ENCODE measurements at places on chromosomes 2 and 18.

- DNase-seq: no peak
Observed at GRCh38 chr2:62199392-62200125, 3.6 kb downstream of the B3GNT2 start.

DNA sequence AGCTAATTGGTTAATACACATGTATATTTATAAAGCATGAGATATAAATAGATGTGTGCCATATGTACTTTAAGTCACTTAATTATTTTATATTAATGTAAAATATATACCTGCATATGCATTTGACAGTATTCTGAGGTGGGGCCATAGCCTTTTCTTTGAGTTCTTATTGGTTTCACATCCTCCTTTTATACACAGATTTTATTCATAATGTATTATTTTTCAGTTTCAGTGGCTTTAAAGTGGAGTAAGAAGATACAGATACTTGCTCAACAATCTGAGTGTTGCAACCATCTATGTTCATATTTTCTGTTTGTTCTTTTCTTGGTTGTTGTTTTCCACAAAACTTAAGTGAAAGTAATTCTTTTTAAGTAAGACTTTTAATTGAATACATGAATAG lies 436.5 kb downstream of the RND3 start:
- no peak for DNase-seq

DNA sequence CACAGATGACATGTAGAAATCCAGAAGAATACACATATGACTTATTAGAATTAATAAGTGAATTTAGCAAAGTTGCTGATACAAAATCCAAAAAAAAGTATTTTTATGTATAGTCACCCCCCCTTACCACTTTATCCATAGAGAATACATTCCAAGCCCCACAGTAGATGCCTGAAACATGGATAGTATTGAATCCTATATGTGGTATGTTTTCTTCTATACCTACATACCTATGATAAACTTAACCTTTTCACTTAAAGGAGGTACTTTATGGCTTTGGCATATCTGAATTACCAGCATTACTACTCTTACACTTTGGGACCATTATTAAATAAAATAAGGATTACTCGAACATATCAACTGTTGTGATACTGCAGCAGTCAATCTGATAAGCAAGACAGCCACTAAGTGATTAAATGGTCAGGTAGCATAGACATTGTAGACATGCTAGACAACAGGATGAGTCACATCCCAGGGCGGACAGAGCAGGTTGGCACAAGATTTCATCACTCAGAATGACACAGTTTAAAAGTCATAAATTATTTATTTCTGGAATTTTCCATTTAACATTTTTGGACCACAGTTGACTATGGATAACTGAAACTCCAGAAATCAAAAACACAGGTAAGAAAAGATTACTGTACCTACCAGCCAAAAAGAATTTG lies 208.2 kb upstream of the CHAC2 start:
- no peak for DNase-seq

DNA sequence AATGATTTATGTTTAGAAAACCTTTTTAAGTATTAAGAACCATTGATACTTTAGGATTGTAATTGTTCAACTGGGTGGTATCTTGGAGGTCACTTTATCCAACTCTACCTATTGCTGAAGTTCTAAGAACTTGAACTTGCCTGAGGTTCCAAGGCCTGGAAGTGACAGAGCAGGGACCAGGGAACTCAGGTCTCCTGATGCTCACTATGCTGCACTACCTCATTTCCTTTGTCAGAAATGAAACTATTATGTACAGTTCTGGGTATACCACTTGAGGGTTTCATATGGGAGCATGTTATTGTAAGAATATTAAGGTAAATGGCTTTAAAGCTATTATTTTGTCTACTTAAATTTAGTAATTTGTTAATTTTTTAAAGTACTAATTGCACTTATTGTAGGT lies 3.0 kb downstream of the MBD5 start:
- DNase-seq: no peak

- DNase-seq: no peak
Observed at GRCh38 chr18:8660316-8660715, 45.0 kb upstream of the MTCL1 start.

- no peak for DNase-seq
Observed at GRCh38 chr2:143807192-143807591, 678.0 kb downstream of the ARHGAP15 start.

DNA sequence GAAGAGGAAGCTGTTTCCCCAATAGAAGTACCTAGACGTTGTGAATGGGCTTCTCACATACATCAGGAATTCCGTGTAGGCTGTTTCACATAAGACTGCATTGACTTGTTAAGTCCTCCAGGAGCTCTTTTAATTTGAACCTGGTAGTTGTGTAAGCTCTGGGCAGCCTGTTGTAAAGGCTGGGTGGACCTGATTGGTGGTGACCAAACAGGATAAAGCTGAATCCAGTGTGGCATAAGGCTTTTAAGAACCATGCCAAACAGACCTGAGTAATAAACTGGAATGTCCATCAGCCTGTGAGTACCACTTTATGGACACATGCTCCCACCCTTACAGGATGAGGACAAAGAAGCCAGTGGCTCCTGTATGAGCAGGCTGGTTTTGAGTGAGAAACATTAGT lies 24.1 kb downstream of the RMND5A start:
- no peak for DNase-seq
